ENCODE measurements at places on chromosomes 4 and X.

DNA sequence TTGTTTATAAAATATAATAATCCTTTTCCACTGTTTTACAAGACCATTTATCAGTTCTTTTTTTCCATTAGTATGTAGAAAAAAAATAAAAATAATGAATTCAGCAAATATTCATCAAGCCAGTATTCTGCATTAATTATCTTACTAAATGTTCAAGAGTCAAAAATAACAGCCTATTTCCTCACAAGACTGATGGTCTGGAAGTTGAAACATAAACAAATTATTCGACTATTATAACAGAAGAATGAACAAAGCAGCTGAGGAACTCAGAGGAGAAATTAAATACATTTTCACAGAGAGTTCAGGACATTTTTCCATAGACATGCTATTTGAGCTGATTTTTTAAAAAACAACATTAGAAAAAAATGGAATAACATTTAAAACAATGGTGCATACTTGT, 2594.8 kb downstream of the ARAP2 start:
- DNase-seq: no peak

GRCh38 chr4:143243041-143243440, 58.3 kb downstream of the USP38 start:
- no peak for DNase-seq

DNA sequence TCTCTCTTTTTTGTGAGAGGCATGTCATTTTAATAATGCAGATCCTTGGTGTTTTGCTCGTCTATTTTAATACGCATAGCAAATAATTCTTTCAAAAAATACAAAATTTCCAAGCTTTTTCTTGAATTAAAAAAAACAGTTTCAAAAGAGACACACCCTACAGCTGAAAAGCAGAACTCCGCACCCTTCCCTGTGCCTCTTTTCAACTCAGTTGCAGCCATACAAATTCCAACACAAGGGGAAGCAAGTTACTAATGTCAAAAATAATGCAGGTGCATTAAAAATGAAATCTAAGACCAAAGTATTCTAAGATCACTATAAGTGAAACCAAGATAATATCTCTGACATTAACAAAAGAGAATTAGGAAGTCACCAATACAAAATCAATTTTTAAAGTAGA, 66.6 kb downstream of the NR3C2 start:
- DNase-seq: no peak

GRCh38 chr4:170979736-170980135, 833.5 kb upstream of the GALNTL6 start:
- no peak for DNase-seq

DNA sequence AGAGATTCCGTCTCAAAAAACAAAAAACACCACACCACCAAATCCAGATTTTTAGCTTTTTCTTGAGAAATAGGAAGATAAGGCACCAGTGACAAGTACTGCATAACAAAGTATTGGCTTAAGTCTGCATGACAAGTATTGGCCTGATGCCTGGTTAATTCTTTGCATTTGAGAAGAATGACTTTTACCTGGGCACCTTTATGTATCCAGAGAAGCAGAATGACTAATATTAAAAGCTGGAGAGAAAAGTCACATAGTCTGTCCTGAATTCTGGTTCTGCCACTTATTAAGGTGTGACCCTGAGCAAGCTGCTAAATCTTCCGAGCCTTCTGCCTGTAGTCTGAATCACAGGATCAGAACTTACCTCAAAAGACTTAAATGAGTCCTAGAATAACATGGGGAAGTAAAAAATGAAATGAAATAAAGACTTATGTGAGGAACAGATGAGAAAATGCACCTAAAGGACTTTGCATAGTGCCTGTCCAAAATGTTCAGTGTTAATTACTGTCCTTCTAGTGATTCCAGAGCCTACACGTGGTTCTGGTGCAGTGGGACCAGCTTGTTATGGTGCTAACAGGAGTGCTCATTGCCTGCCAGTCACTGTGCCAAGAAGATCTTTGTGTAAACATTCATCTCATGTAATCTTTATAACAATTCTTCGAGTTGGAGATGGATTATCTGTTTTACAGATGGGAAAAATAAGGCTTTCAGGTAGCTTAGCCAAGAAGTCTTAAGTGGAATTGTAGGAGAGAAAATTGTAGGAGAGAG, 31.6 kb downstream of the UGDH start:
- DNase-seq: no peak

- no peak for DNase-seq
These were observed 11.4 kb upstream of the RELL1 start for GRCh38 chr4:37697566-37697965.

DNA sequence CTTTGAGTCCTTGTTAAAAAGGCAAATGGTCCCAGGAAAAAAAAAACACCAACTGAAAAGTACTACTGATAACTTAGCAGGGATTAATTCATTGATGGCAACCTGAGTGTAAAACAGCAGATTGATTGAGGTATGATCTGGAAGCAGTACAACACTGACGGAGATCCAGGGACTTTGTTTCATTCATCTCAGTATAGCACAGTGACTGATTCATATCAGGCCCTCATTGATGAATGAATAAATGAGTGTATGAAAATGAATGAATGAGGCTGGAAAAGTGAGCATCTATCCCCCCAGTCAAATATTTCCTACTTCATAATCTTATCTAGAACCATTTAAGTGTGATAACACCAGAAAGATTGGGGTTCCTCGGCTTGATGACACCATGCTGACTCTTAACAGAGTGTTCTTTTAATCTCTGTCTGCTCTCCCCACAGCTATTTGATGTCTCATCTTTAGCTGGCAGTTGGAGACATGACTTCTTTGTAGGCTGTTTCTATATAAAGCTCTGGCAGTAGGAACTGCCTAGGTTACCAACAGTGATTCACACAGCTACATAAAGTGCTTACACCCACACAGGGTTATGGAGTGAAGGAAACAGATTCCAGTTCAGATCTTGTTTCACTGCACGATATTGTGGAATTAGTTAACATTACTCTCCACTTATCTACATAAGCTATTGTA, 18.6 kb upstream of the RNF128 start:
- peak; percentile 67 for DNase-seq

DNA sequence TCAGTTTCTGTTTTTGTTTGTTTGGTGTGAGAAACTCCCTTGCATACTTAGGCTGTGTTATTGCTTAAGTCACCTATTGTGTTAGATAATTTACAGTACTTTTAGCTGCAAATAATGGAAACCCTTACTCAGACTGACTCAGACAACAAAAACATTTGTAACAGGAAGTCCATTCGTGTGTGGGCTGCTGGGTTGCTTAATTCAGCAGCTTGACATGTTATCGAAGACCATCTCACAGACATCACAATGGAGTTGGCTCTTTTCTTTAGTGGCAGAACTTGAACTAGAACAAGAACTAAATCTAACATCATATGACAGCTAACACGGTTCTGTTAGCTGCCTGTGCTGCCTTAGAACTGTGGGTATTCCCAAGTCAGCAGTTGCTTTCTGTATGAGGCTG, 9.9 kb upstream of the GABRE start:
- DNase-seq: peak; percentile 27
